H7 (cell line): ENCODE measurements at places on chromosomes 1 and 21. TPM values are rescaled to one million over a fixed set of nuclear protein-coding genes. Genes with fewer than 3 reads are reported as not detected.
A peak's percentile ranks its signal among the peaks of the same experiment; 100 is the strongest.

The ADGRL2 gene
- 94.0 and 112 TPM in 2 replicates for total RNA-seq

GRCh38 chr1:201183209-201183608 lies 7.4 kb upstream of the IGFN1 start:
- DNase-seq: no peak

- DNase-seq: no peak
Measured at GRCh38 chr21:46139686-46140085, 15.7 kb downstream of the FTCD start.

DNA sequence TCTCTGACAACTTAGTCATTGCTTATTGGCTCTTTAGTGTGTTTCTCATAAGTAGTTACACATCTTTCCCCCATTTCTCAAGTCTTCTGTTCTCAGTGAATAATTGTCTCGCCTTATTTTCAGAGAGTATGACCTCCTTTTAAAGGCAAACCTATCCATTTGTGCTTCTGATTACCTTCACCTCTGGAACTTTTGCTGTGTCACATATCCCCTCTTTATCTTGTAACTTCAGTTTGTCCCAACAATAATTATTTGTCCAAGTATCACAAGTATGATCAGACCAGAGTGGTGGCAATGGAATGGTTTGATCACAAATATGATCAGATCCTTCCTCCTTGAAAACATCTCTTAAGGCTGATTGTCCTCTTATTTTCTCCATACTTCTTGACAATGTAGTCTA lies 5.3 kb upstream of the MRPS21 start:
- DNase-seq: no peak

GRCh38 chr1:207431508-207431907 lies 22.6 kb upstream of the CR2 start:
- DNase-seq: no peak

DNA sequence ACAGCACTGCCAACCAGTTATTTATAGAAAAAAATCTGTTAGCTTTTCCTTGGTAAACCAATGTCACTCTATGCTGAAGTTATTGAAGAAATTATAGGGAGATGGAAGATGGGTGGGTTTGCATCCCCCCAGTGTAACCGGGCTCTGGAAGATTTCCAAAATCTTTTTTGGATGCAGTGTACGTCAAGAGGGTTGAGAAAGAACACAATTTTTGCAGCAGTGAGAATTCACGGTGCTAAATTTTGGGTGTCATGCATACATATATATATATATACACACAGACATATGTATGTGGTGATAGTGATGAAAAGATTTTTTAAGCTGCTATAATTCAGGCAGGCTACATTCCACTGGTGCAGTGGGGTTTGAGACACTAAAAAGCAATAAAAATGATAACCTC lies 91.4 kb upstream of the MAGI3 start:
- DNase-seq: no peak

The GCSAML gene
- not detected in 2 replicates for total RNA-seq

DNA sequence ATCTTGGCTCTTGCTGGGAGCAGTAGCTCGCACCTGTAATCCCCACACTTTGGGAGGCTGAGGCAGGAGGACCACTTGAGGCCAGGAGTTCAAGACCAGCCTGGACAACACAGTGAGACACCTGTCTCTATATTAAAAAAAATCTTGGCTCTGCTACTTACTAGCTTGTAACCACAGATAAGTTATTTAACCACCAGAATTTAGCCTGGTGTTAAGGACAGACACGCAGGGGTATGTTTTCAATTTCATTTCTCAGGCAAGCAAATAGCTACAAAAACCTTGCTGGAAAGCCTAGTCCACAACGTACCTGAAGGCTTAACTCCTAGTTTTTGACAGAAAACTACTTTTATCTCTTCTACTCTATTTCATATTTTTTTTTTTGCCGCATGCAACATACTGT lies 24.8 kb upstream of the GFI1 start:
- no peak for DNase-seq

GRCh38 chr1:100941098-100941527 lies 45.2 kb downstream of the SLC30A7 start:
- no peak for DNase-seq

DNA sequence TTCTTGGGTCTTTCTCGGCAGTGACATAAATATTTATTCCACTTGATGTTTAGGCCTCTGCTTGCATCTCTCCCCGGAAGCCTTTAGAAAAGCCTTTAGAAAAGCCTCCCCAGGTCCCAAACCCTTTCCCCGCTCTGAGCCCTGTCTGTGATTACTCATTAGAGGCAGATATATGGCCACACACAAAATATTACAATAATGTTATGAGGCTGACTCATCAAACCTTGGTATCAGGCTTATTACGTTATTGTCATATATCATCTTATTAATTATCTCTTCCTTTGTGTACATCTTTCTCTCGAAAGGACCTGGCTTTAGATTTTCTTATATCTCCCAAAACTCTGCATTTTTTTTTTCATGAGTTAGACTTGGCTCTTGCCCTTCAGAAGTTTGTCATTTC lies 69.5 kb downstream of the FGGY start:
- DNase-seq: no peak

The SPATA21 gene
- total RNA-seq: 0.07 TPM in 1 of 2 replicates, not detected in the other

- no peak for DNase-seq
Measured at GRCh38 chr1:31145648-31146047, 80.1 kb upstream of the PUM1 start.

GRCh38 chr1:228377664-228378089 lies 29.0 kb downstream of the TRIM11 start:
- DNase-seq: peak; percentile 54

DNA sequence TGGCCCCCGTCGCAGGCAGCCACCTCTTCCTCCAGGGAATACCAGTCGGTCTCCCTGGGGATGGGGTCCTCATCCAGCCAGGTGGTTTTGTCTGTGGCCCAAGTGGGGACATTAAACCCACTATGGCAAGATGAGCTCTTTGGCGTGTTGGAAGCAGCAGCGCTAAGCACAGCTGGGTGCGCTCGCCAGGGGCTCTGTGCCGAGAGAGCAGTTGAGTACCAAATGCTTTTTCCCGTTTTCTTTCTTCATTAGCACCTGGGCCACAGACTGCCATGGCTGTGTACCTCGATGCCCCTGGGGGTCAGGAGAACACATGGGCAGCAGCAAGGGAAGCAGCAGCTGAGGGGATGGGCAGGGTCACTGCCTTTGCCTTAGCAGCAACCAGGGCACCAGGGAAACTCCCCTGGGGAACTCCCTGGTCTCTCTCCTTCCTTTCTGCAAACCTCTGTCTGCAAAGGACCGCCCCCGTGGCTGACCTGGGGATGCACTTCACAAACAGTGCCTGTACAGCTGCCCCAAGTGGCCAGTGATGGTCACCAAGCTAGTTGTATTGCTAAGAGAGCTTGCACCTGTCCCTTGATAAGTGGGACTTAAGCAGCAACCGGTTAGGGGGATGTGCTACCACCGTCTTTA lies 31.1 kb downstream of the EDARADD start:
- peak; percentile 65 for DNase-seq

GRCh38 chr1:242813490-242814091 lies 289.1 kb upstream of the PLD5 start:
- no peak for DNase-seq

The PTGS2 gene
- total RNA-seq: 0.38 and 1.7 TPM in 2 replicates

- no peak for DNase-seq
Measured at GRCh38 chr21:40556442-40556968, 290.5 kb downstream of the DSCAM start.

DNA sequence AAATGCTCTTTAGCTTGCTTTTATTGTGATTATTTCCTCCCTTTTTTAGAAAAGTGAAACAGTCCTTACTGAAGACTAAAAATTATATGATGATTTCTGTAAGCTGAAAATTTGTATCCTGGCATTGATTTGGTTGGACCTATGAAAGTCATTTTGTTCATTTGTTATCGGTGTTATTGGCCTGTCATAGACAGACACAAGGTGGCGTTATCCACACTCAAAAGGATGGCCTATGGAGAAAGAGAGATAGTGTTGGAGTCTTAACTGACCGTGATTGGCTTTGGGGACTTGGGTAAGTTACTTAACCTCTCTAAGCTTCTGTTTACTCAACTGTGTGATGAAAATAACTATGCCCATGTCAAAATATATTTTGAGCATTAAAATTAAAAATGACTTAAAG lies 203.6 kb upstream of the CHODL start:
- peak; percentile 1 for DNase-seq

- DNase-seq: no peak
Measured at GRCh38 chr21:42835611-42836401, 43.5 kb downstream of the WDR4 start.

GRCh38 chr21:45313015-45313414 lies 25.3 kb upstream of the POFUT2 start:
- no peak for DNase-seq

- DNase-seq: no peak
Measured at GRCh38 chr1:212459656-212460055, 26.9 kb downstream of the NENF start.

The SH2D5 gene
- total RNA-seq: 8.3 and 9.0 TPM in 2 replicates

- DNase-seq: no peak
Measured at GRCh38 chr1:92797297-92797696, 12.4 kb upstream of the EVI5 start.

DNA sequence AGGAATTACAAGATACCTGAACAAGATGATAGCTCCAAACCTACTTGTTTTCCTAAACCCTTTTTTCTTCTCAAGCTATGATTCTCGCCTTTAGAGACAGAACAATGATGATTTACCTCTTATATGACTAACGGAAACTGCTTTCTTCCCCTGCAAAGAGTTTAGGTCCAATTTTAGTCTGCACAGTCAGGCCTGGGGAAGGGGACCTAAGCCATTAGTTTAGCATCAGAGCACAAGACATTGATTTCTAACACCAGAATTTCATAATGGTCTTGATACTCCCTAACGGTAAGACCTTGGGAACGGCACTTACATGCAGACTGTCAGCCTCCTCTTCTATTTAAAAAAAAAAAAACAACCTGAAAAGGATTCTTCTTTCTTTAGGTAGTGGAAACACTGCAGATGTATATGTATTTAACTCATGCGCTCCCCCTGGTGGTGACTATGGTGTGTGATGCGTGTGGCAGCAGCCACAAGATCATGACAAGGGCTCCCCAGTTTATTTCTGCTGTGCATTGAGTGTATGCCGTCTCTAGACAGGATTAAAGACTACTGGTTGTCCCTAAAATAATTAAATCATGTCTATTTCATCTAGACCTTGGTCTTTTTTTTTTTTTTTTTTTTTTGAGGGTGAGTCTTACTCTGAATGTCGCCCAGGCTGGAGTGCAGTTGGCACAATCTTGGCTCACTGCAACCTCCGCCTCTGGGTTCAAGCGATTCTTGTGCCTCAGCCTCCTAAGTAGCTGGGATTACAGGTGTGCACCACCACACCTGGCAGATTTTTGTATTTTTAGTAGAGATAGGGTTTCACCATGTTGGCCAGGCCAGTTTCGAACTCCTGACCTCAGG lies 37.3 kb upstream of the TMEM222 start:
- DNase-seq: peak; percentile 91

- DNase-seq: no peak
Measured at GRCh38 chr21:34850166-34850690, 181.4 kb downstream of the CLIC6 start.

DNA sequence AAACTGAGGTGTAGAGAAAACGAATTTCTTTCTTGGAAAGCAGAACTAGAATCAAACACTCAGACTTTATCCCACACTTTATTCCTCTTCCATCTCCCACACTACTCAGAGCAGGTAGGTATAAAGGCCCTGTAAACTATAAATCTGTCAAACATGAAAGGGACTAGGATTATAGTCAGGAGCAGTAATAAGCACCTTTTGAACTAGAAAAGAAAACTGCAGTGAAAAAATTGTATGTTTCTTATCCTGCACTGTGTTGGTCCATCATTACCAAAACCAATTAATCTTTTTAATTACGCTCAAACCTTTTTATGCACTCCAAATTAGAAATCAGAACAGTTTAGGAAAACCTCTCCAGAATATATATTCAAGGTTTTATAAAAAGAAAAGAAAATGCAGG lies 47.6 kb downstream of the LPAR3 start:
- no peak for DNase-seq

DNA sequence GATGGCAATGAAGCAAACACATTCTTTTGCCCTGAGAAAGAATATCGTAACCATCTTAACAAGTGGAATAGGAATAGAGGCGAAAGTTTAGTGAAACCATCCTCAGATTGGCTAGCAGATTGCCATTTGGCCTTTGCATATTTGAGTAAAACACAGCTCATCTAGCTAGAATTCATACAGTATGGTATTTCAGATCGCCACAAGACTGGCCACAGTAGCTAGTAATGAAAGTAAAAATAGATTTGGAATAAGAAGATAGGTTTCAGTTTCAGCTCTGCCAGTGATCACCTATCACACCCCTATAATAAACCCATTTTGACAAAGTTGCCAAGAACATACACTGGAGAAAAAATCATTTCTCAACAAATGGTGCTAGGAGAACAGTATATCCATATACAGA lies 294.9 kb downstream of the LRRIQ3 start:
- no peak for DNase-seq

DNA sequence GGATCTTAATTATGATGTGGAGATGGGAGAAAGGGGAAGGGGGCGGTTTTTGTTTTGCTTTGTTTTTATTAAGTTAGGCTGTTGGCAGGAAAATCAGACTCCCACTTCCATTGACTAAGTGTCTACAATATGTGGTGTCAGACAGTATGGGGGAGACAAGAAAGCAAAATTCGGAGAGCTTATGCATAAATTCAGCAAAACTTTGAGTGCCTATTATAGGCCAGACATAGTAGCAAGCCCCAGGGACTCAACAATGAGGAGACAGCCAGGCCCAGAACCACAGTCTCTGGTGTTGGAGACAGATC lies 835 bp upstream of the TSPAN2 start:
- no peak for DNase-seq

GRCh38 chr1:237387144-237387505 lies 345.1 kb downstream of the RYR2 start:
- no peak for DNase-seq

The STUM gene
- 0.14 and 0.26 TPM in 2 replicates for total RNA-seq

The WNT4 gene
- total RNA-seq: 0.33 and 0.94 TPM in 2 replicates

- no peak for DNase-seq
Measured at GRCh38 chr1:153099461-153100045, 5.2 kb upstream of the SPRR2E start.

GRCh38 chr1:246954126-246954525 lies 22.4 kb upstream of the AHCTF1 start:
- DNase-seq: no peak

DNA sequence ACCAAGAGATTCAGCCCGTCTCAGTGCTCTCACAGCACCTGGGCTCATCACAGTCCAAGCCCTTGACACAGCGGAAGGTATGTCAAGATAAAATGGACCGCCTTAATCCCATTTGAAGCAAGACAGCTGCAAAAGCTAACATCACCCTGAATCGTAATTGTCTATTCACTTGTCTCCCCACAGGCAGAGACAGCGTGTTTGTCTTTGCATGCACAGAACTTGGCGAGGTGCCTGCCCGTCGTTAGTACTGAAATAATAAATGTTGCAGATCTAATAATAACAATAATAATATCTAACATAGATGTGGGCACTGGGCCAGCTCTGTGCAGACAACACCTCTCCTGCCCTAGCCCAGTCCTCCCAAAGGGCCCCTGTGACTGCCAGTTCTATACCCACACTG lies 271.7 kb downstream of the NPHP4 start:
- no peak for DNase-seq

The TMEM61 gene
- total RNA-seq: 1.0 and 1.8 TPM in 2 replicates

The KRTAP19-3 gene
- total RNA-seq: not detected in 2 replicates
